ENCODE measurements at places on chromosomes 12 and 14.

DNA sequence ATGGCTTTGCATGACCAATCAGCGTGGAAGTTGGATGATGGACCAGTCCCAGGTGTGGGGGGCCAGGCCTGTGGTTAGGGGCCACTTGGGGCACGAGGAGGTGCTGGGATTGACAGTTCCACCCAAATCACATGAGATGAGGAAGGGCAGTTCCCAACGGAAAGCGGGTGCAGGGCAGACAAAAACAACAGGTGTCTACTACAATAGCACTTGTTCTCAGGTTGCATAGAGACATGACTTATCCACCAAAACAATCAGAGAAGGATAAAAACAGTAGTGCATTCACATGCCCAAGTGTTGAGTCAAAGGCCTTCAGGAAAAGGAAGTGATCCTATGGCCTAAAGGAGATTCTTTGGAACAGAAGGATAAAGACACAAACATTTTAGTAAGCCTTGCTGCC, 14.6 kb upstream of the EIF2B2 start:
- DNase-seq = no peak

DNA sequence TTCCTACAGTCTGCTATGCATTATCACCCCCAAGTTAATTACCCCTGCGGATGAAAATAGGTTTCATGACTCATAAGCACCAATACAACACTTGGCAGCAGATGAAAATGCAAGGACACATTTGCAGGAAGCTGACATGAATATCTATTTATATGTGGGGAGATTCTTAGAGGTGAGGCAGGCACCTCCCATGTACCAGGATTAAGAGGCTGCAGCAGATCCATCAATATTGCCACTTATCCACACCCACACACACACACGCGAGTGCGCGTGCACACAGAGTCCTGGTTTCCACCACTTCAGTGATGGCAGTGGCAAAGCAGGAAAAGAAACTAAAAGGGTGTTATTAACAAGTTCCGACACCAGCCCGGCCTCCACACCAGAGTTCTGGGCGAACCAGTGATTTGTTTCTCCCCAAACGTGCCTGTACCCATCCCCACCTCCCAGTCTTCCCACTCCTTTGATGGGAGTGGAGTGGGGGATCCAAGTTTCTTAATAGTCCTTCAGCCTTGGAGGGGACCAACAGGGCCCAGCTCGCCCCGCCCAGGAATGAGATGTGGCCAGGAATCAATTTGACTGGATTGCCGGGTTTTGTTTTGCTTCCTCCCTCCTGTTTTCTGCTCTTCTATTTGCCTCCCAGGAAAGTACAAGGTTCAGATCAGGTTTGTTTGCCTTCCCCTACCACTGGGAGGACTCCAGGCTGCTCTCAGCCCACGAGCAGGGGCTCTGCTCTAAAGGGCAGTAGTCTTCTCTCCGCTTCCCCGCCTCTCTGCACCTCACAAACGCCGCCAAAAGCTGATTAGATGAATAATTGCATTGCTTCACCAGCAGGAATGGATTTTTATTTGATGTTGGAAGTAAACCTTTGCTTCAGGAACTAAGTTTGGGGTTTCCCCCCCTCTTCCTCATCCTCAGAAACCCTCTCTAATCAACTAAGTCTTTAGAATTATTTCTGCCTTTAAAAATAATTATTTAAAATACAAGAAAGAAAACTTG, 5.2 kb downstream of the IRF2BPL start:
- no peak for DNase-seq

DNA sequence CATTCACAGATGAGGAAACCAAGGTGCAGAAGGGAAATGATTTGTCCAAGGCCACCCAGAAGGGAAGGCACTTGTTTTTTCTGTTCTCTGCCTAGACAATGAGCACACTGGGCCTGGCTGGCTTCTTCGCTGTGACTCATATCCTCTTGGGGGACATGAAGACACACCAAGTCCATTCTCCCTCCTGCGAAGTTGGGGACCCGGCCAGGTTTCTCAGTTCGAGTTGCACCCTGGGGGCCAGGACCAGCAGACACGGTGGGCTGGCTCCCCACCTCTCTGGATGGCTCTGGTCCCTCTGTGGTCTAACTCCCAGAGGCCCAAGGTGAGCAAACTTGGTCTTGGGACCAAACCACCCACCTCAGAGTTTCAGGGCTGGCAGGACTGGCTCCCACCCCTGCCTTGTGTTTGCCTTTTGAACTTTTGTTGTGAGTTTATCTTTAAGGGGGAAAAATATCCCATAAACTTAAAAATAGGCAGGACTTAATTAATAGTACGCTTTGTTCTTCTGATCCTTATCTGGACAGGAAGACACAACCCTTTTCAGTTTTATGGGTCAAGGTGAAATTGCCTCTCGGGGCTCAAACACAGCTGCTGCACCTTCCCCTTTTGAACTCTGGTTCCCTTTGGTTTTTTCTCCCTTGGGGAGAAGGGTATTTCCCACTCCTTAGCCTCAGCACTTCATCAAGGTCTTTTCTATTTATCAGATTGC, 9.0 kb upstream of the MLEC start:
- DNase-seq = no peak

DNA sequence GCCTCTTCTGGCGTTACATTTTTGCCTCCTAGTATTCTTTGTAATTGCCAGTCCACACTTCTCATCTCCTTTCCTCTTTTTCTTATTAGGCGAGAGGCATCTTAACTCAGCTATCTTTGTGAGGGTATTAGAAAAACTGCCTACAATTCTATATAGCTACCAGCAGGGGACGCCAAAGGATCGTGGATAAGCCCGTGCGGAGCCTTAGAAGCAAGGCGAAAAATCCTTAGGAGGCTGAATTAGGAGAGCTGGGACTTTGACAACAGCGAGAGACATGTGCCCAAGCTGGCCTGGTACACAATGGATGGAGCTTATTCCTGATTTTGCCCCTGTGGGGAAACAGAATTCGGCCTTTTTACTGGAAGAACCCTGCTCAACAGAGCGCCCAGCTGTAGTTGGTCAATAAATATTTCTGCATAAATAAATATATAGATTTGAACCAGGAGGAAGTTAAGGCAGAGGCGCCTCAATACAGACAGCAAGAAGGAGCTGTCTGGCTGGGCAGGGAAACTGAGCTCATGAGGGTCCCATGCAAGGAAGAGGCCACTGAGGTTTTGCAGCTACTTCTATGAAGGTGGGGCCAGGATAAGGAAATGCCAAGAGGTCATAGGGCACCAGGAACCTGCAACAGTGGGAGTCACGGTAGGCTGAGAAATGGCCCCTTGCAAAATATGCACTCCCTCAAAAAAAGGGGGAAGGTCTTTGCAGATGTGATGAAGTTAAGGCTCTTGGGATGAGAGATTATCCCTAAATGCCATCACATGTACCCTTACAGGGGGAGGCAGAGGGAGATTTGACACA, 14.6 kb upstream of the RBM19 start:
- peak; percentile 73 for DNase-seq

GRCh38 chr14:80621701-80622100, 319.8 kb downstream of the CEP128 start:
- DNase-seq = no peak
